Natural killer cell (primary cell): ENCODE measurements at places on chromosomes 4 and X.

GRCh38 chr4:100960232-100960631 lies 387.1 kb downstream of the PPP3CA start:
- no peak for DNase-seq

- DNase-seq: no peak
These were observed 44.6 kb downstream of the RAB33A start for GRCh38 chrX:130216320-130216719.

DNA sequence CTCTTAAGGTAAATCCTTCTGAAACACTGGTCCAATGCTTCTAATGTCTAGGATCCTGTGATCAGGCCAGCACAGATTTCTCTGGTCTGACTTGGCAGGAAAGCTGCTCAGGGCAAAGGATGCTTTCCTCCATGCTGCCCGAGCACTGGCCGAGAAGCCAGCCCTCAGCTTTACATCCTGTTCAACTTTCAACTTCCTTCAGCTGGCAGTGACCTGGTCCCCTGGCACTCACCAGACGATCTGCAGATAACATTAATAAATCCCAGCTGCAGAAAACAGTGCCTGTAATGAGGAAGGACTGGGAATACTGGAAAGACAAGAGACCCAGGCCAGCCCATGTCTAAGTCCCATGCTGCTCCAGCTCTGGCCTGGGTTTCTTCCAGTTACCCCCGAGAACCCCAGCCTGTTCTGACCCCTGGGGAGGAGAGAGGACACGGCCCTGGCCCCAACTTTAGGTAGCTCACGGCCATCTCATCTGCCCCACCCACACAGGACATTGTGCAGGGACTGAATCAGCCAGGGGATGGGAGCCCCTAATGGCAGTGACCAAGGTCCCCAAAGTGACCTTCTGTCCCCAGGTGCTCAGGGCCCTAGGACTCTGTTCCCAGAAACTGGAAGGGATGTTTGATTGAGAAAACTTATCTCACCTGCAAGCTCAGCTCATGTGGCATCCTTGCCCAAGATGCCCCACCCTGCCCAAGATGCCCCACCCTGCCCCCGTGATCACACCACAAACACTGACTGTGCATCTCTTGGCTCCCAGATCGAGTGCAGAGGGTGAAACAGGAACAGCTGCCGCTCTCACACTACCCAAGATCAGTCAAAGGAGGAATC lies 28.0 kb downstream of the JAKMIP1 start:
- no peak for DNase-seq

DNA sequence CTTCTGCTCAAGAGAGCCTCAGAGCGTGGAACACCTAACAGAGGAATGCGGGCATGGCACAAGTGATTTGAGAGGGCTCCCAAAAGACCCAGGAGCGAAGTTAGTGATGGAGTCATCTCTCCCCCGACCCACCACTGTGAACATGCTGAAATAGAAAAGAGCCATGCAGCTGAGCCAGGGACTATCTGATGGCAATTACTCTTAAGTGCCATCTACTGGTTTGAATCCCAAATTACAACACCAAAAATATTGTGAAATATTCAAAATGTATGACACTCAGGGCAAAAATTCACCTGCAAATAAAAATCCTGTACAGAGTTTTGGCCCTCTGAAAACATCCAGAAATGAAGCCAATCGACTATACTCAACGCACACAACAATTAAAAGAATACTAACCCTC lies 2038.9 kb upstream of the ADGRL3 start:
- DNase-seq: no peak

GRCh38 chrX:10156199-10157031 lies at the start of gene CLCN4:
CLCN4 (plus strand) TSS chrX:10156975; CDS start chrX:10185033, 28,058 bp downstream.
- no peak for DNase-seq
